Stimulated activated CD8-positive, alpha-beta memory T cell treated with anti-CD3 and anti-CD28 coated beads, Interleukin-15, amount 100 ng/mL, for 48 hours (primary cell): ENCODE measurements at places on chromosomes 7 and 10.

DNA sequence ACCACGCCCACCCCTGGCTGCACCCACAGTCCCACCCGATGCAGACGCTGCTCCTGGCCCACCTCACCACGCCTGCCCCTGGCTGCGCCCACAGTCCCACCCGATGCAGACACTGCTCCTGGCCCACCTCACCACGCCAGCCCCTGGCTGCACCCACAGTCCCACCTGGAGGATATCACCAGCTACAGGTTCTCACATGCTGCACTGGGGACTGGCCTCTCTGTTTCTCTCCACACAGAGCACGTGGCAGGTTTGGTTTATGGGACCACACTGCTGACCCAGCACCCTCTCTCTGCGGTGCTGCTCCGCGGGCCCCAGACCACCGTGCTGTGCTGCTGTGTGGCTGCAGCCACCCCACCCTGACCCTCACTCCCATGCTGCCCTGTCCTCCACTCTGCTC is 120.9 kb downstream of the VIPR2 start:
- DNase-seq = no peak

DNA sequence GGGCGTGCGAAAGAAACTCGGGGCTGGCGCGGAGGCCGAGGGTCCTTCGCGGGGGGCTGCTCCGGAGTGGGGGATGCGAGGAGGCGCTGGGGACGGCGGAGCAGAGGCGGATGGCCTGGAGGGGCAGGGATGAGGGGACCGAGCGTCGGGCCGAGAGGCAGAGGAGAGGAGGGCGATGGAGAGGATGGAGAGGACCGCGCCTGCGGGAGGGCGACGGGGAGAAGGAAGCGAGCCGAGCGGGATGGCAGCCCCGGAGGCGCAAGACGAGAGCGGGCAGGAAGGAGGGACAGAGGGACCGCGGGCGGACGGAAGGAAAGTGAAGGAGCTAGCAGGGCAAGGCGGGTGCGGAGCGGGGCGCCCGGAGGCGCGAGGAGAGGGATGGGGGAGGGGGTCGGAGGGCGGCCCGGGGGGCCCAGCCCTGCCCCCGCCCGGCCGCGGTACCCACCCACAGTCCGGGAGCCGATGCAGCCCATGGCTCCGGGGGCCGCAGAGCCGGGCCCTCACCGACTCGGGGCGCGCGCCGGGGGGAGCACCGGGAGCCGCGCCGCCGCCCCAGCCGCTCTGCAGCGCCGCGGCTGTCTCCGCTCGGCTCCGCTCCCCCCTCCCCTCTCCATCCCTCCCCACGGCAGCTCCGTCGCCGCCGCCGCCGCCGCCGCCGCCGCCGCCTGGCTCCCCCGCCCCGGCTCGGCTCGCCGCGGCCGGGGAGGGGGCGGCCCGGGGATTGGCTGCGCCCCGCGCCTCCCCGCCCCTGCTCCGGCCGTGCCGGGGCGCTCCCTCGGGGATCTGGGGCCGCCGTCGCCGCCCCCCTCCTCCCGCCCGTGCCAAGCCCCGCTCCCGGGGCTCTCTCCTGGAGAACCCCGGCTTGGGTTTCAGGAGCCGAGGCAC is at the start of gene FAM131B:
Gene FAM131B, minus strand, starts transcription at position 583 of the 885 bp plus-strand sequence. Its CDS starts 110 bp downstream, at position 473.
- DNase-seq = no peak

DNA sequence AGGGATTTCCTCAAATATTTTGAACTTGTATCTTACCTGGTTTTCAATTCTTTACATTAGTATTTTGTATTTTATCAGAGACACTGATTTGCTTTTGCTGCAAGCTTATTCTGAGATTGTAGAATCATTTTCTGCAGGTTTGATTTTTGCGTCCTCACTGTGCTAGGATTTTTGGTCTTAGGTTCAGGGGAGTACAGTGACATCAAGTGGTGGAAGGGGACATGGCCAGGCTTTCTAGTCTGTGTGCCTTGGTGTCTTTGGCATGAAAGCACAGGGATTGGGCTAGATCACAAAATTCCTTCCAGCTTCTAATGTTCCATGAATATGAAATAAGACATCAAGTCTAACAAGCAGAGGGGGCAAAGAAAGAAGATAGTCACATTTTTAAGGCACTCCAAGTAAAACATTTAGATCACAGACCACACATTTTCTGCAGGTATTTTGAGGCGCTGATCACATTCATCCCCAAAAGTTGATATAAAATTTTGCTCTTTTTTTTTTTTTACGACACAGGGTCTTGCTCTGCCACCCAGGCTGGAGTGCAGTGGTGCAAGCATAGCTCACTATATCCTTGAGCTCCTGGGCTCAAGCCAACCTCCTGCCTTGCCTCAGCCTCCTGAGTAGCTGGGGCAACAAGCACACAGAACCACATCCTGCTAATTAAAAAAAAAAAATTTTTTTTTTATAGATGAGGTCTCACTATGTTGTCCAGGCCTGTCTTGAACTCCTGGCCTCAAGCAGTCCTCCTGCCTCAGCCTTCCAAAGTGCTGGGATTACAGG is 124.4 kb downstream of the PON1 start:
- no peak for DNase-seq

DNA sequence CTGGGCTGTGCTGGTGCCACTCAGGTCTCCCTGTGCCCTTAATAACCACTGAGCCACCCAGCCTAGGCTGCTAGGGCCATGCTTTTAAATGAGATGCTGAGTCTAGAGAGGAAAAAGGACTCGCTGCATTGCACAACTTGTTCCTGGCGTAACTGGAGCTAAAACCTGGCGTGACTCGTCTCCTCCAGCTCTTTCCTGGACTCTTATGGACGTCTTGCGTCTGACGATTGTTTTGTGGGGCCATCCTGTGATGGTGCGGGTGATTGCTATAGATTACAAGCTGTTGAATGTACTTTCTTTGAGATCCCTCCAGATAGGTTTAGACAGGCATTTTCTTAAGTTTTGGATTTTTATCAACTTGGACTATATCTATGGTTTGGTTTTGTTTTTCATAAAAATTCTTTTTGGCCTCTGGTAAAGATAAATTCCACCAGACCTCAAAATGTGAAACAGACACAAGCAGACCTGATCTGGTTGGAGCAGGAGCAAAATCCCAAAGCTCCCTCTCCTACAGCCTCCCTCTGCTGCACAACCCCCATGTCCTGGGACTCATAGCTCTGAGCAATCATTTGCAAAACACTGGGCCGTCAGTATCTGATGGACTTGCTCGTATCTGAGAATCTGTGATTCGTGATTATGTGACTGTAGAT is 230.3 kb downstream of the ARHGAP12 start:
- DNase-seq = no peak

GRCh38 chr7:27254625-27255024 is 12.0 kb downstream of the EVX1 start:
- DNase-seq = no peak

- no peak for DNase-seq
Observed at GRCh38 chr10:12687996-12688395, 313.5 kb downstream of the CCDC3 start.

- no peak for DNase-seq
Observed at GRCh38 chr7:26179826-26180497, 20.6 kb downstream of the HNRNPA2B1 start.

DNA sequence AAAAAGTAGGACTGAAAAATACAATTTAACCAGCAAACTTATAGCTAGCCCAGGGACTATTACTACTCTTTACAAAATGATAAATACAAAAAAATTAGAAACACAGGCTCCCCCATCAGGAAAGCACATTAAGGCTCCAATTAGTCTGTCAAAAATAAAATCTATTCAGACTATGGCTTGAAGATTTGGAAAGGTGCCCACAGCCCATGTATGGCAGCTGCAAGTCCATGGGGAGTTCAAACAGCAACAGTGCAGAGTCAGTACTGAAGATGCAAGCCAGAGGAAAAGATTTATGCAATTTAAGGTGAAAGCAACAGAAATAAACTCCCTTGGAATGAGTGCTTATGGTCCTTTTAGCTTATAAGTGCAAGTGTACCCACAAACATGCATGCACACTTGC is 29.7 kb downstream of the IMMP2L start:
- no peak for DNase-seq

DNA sequence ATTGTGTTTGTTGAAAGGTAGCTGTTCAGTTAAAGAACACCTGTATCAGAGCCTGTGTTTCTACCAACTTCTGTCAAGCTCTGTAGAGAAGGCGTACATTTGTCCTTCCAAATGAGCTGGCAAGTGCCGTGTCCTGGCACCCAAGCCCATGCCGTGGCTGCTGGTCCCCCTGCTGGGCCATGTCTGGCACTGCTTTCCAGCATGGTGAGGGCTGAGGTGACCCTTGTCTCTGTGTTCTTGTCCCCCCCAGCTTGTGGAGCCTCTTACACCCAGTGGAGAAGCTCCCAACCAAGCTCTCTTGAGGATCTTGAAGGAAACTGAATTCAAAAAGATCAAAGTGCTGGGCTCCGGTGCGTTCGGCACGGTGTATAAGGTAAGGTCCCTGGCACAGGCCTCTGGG is 154.9 kb downstream of the EGFR start:
- DNase-seq = no peak

DNA sequence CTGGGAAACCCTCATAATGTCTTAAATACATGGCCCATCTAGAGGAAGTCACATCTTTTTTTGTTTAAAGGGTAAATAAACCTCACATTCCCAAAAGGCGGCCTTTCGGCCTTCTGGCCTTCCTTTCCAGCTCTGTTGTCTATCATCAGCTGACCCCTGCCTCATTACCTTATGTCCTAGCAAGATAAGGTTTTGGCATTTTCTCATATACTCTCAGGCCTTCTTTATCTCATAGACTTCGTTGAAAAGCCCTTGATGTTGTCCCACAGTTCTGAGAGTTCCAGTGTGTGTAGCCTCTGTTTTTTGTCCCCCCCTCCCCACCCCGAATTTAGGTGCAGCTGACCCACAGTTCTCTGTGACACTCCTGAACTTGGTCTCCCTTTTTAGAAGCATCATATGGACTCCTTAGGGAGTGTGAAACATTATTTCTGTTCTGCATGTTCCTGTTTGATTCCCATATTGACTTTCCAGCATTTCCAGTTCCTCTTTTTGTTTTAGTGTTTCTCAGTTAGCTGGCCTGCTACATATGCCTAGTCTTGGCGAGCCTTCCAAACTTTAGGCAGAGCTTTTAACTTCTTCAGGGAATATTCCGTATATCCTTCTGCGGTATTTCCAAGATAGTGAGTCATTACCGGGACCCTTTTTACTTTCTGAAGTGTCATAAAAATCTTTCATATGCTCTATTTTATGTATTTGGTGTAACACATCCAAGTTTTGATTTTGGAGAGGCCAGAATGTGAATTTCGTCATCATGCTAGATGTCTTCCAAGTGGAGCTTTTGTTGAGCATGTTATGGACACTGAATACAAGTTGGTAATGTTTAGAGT is 138.5 kb downstream of the LRRC4 start:
- no peak for DNase-seq

DNA sequence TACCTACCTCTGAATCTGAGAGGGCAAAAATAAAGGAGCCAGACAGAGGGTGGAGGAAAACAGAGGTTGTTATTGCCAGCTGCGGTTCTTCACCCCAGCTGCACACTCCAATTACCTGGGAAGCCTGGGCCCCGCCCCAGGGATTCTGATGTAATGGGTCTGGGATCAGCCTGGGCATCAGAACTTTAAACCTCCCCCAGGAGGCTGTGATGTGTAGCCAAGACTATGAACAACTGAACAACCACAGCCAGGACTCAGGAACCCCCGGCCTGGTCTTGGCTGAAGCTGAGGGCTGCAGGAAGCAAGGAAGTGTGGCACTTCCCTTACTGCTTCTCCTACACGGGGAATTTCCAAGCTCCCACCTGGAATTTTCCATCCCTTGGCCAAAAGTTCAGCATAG is 89.3 kb downstream of the HIP1 start:
- no peak for DNase-seq

- no peak for DNase-seq
Observed at GRCh38 chr10:88705958-88706357, at the start of gene LIPK. TSS of gene LIPK (plus strand) at chr10:88706249. CDS start at chr10:88724544, 18,295 bp downstream.

DNA sequence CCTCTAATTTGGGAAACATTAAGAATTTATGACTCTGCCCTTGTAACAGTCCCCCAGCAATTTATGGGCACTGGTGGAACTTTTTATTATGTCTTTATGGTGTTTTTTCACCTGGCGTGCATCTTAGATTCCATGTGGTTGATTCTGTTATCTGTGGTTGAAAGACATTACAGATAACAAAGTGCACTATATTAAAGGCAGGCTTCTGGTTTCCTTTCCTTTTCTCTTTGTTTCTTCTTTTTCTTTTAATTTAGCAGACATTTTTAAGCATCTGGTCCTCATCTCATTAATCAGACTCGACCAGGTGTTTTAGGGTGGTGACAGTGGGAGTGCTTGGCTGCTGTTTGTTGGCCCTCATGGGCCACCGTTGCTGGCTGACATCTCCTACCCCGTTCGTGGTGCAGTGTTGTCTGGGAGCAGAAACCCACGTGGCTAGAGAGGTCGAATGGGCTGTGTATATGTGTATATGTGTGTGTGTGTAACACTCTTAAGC is 77.4 kb downstream of the LRMDA start:
- DNase-seq = no peak

DNA sequence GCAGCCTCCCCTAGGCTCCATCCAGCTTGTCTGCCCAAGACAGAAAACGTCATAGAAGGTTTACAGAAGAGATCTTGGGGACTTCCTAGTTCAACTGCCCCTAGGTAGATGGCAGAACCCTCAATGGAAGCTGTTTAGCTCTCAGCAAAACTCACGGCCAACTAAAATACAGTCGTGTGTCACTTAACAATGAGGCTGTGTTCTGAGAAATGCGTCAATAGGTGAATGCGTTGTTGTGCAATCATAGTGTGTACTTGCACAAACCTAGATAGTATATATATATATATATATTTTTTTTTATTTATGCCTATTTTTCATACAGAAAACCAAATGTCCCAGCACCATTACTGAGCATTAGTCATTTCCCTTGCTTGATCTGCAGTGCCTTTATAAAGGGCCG is 100.4 kb upstream of the SH2B2 start:
- no peak for DNase-seq

- DNase-seq = no peak
Observed at GRCh38 chr7:46695051-46695708, 774.1 kb upstream of the IGFBP3 start.

GRCh38 chr10:76582531-76582930 is 1055.1 kb downstream of the KCNMA1 start:
- DNase-seq = no peak

GRCh38 chr7:17722798-17723197 is 217.5 kb downstream of the SNX13 start:
- DNase-seq = no peak

- no peak for DNase-seq
Observed at GRCh38 chr7:142088022-142088714, 23.4 kb upstream of the MGAM2 start.

DNA sequence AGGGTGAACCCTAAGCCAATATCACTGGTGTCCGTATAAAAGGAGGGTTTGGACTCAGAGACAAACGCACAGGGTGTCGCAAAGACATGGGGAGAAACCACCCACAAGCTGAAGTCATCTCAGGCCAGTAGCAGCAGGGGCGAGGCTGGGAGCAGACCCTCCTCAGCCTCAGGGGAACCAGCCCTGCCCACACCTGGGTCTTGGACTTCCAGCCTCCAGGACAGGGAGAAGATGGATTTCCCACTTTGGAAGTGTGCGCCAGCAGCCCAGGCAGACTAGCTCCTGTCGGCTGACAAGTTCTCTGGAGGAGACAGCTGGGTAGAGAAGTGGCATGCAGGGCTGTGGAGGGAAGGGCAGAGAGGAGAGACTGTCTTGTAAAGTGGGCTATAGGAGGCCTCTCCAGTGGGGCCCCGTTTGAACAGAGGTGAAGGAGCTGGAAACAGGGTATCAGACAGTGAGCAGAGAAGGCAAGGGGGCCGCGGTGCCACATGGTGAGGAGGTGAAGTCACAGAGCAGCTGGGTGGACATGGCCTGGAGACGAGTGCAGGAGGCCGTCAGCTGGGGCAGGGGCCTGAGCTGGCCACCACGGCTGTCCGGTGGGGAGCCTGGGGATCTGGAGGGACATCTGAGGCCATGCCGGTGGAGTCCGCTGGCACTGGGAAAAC is 475.6 kb downstream of the PTPRN2 start:
- DNase-seq = no peak
